ENCODE measurements at places on chromosomes 7 and 10.

DNA sequence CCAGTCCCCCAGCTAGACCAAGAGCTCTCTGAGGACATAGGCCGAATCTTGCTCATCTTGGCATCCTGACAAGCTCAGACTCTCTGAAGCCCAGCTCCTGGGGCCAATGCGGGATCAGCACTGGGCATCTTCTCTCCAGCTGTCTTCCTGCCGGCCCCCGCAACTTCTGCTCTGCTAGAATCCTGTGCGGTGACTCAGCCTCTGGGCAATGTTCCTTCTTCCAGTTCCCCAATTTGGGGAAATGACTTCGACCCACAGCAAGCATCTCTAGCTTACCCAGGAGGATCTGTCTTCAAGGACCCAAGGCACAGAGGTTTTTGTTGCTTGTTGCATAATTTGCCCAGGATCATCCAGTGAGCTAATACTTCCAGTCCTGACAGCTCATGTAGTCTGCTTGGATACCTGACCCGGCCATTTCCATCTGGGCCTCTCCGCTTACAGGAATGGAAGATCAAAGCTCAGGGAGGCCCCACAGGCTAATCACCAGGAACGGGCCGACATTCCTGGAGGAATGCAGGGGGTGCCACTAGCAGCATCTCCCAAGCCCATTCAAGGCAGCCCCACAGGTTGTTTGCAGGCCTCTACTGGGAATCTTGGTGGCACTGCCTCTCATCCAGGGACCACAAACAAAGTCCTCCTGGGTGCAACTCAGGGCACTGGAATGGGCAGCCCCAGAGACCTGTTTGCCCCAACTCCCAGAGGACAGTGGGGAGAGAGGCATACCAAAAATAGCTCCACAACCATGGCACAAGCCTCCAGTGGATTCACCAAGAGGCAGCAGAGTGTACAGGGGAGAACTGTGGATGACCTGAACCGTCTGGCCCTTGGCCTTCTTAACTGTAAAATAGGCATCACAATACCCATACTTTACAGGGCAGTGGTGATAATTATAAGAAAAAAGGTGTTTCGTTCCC, 151.9 kb downstream of the NEURL1 start:
- no peak for ATAC-seq

GRCh38 chr10:113712755-113713639, 33.3 kb downstream of the CASP7 start:
- ATAC-seq: no peak

DNA sequence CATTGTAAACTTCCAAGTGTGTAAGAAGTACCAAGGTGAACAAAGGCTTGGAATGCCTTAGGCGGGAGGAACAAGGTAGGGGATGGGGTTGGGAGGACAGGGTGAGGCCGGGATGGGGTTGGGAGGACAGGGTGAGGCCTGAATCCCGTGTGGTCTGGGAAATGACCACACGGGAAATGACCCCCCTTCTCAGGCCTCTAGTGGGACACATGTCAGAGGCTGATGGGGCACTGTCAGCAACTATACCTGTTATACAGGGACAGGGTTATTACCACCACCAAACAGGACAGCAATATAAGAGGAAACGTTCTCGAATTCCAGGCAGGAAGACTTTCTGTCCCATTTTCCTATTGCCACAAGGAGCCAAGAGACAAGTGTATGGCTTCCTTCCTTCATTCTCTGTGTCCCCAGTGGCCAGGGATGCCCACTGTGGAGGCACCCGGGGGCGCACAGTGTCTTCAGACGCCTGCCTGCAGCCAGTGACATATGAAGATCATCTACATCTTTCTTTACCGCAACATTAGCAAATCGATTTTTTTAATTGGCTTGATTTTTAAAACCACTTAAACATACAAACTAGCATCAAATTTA, 1.3 kb downstream of the MKI67 start:
- ATAC-seq: no peak

DNA sequence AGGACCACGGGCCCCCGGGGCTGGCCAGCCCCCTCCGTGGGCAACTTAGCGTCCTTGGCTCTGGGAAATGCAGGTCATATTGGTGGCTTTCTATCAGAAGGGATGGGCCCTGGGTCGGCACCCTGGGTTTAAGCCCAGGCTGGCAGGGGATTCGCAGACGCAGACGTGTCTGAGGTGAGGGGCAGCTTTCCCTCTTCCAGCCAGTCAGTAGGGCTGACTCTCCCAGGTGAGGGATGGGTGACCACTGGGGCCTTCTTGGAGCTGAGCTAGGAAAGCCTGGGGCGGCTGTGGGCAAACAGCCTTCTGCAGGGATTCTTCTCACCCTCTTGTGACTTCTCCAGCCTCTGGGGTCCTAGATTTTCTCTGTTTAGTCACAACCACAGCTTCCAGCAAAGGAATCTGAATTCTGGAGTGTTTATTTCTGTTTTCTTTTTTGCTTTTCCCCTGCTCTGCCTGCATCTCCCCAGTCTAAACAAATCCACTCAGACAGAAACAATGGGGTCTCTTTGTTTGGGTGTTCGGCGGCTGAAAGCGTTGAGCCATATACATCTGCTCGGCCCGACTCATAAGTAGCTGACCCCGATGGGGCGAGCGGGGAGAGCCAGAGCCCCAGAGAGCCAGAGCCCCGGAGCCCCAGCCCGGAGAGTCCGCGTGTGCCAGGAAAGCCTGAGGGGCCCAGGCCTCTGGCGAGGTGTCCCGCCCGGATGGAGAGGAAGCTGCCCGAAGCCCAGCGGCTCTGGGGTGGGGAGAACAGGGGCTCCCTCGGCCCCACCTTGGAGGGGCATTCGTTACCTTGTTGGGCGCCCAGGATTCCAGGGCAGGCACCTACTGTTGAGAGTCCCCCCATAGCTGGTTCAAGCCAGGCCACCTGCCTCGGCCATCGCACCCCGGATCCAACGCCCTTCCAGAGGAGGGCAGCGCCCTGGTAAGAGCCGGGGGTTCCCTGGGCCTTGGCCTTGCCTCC, 2.0 kb downstream of the MNX1 start:
- no peak for ATAC-seq

DNA sequence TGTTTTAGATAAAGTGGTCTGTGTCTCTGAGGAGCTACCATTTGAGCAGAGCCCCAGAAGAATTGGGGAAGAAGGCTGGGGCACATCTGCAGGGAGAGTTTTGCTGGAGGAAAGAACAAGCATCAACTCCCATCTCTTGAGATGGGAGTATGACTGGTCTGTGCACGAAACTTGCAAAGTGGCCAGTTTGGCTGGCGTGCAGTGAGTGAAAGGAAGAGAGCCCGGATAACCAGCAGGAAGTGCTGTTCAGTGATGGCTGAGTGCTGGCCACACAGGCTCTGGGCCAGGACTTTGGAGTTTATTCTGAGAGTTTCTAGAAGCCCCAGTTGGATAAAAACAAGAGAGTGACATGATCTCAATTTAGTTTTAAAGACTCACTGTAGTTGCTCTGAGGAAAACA, 34.4 kb upstream of the SVIL start:
- ATAC-seq: no peak

DNA sequence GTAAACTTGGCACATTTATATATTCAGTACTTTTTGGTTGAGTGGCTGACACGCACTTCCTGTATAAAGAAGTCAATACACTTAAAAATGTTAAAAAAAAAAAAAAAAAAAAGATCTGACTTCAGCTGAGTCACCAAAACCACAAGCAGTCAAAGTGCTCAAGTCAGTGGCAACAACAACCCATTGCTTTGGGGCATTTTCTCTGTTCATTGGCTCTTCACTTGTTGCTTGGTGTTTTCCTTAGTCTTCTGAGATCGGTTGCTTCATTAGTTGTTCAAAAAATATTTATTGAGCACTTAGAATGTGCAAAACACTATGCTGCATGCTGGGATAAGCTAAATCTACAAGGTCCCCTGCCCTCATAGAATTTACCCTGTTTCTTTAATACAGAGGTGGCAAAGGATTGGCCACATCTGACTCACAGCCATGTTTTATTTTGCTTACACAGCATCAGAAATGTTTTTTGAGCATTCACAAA, 63.7 kb downstream of the ZNRF2 start:
- ATAC-seq: peak; percentile 91

- no peak for ATAC-seq
Measured at GRCh38 chr7:200290-200689, 7.9 kb downstream of the FAM20C start.

DNA sequence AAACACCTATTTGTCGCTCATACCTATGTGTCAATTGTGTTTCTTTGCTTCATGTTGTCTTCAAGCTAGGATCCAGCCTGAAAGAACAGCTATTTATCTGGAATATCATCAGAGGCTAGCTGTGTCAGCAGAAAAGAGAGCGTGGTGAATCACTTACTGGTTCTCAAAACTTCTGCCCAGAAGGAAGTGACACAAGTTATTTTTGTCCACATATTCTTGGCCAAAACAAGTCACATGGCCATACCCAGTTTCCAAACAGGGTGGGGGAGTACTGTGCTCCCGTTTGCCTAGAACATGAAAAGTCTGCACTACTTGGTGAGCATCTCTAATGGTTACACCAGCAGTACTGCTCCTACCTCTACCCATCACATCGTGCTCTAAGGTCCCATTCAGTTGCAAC, 160.9 kb upstream of the CSTF2T start:
- no peak for ATAC-seq

DNA sequence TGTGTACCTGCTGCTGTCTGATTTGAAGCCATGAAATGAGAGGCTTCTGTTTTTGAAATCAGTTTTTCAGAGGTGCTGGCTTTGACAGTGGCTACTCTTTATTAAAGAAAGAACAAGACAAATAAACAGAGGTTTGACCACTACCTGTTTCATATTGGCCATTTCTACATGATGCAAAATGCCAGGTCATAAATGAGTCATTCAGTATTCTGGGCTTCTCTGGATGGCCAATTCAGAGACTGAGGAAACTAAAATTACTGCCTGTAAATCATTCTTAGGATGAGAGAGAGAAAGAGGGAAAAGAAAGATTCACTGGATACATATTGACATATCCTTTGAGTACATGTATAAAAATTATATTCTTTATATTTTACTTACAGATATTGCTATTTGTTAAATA, 303.3 kb upstream of the ETV1 start:
- ATAC-seq: no peak

- ATAC-seq: no peak
Measured at GRCh38 chr10:93160829-93161228, 87.1 kb downstream of the CYP26A1 start.

DNA sequence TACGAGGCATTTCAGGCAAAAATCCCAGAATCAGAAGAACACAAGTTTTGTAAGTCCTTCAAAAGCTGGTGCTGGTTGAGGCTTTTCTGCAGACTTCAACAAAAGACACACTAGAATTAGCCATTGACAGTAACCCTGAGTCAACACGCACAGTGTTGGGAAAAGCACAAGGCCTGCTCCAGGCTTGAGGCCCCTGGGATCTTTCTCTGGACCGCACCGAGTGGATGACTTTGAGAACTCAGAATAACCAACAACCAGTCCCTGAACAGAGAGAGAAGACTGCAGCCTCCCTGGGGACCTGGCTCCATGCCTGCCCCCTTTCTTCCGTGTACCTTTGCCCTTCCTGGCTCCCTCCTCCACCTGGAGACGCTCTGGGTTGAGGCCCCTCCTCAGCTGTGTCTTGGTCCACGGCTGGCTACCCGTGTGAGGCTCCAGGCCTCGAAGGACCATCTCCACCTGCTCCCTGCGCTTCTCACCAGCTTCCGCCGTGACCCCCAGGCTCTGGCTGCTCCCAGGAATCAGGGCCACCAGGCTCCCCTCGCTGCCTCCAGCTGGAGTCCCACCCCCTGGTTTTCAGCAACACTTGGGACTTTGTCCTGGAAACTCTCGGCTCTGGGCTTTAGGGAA, 28.4 kb downstream of the DIP2C start:
- no peak for ATAC-seq

DNA sequence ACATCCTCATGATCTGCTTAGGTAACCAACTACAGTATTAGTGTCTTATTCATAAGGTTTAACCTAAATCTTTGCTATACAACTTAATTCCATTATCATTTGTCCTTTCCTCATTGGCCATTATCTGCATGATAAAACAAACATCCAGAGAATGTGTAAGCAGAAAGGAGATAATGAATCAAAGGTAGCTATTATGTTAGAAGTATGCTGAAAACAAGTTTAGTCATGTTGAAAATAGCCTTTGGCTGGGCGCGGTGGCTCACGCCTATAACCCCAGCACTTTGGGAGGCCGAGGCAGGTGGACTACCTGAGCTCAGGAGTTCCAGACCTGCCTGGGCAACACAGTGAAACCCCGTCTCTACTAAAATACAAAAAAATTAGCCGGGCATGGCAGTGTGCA, 78.2 kb downstream of the NT5C2 start:
- no peak for ATAC-seq

GRCh38 chr10:24793648-24794379, 70.1 kb upstream of the ARHGAP21 start:
- no peak for ATAC-seq

- no peak for ATAC-seq
Measured at GRCh38 chr10:2048337-2048973, 311.1 kb upstream of the ADARB2 start.

DNA sequence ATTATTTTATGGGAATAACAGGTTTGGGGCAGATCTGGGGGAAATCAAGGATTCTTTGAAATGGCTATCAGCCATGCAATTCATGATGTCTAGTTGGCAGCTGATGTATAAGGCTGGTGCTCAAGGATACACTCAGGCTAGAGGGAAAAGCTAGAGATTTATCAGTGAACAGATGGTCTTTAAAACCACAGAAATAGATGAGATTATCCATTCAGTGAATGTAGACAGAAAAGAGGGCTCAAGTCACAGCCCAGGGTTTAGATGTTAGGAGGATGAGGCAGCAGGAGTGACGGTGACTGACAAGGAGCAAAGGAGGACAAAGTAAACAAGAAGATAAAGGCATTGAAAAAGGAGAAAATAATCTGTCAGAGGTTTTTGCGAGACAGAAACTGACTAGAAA, 238.7 kb downstream of the CDK14 start:
- no peak for ATAC-seq

DNA sequence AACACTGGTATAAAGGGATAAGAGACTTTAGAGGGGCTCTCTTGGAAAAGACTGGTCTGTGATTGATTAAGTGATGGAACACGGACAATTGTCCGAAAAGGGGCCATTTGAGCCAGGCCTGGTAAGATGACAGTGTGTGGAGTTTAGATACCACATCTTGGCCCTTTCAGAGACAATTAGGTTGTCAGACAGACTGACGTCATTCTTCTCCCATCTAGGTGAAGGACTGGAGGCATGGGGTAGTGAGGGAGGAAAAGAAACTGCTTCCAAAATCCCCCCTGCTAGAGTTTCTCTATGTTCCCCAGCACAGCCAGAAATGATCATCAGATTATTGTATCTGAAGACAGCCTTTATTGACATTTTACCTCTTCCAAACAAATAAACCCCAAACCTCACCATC, 84.8 kb upstream of the MYO3A start:
- ATAC-seq: no peak

Measured in activated CD4-positive, CD25-positive, alpha-beta regulatory T cell treated with anti-CD3 and anti-CD28 coated beads, Interleukin-2, amount 50 U/mL, for 24 hours (primary cell).